ENCODE measurements at places on chromosomes 1 and 21.

DNA sequence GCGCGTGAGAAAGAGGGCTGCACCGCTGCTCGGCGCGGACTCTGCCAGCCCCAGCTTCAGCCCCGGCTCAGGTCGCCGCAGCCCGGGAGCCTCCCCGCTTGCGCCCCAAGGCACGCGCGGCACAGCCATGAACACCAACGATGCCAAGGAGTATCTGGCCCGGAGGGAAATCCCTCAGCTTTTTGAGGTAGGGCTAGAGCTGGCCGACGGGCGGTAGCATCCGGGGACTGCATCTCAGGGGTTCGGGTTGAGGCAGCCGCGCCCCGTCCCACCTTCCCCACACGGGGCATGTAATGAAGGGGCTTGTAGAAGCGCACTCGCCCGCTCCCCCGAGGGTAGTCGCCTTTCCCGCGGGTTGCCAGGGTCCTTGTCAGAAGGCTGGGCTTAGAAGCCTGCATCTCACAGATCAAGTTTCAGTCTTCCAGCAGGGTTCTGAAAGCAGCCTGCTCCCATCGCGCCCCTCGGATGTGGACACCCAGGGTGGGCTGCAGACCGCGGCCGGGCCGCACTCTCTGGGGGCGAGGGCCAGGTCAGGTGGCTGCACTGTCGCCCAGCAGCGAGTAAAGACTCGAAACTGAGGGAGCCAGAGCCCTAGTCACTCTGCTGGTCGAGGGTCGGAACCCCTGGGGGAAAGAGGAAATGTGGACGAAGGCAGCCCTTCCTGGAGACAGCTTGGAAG, 507 bp downstream of the AK5 start:
- DNase-seq = no peak

- DNase-seq = no peak
Measured at GRCh38 chr1:203031467-203031866, 5.2 kb downstream of the PPFIA4 start.

DNA sequence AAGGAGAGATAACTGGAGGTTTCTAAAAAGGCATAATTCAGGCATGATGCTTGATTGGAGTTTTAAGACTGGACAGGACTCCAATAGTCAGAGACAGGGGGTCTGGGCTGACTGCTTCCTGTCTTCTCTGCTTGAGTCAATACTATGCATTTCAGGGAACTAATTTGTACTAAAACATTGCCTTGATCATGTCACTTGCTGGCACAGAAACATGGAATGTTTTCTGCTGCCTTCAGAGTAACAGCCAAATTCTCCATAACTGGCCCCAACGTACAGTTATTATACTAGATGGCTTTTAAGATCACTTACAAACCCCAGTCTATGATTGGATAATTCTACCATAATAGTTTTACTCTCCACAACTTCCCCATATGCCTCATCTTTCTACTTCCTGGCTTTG, 247.0 kb downstream of the DNM3 start:
- DNase-seq = no peak

DNA sequence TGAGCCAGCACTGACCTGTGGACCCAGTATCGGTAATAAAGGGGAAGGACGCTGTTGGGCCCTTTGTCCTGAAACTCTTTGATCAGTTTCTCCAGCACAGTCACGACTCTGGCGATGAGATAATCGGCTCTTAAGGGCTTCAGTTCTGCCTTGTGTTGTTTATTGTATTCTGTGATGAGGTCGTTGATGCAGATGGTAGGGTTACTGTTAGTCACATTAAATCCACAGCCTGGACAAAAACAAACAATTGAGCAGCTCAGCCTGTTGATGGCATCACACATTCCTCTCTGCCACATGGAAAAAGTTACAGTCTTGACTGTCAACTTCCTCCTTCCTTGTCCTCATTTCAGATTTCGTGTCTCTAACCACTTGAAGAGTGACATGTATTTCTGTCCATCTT, 57.6 kb downstream of the SIM2 start:
- DNase-seq = no peak

DNA sequence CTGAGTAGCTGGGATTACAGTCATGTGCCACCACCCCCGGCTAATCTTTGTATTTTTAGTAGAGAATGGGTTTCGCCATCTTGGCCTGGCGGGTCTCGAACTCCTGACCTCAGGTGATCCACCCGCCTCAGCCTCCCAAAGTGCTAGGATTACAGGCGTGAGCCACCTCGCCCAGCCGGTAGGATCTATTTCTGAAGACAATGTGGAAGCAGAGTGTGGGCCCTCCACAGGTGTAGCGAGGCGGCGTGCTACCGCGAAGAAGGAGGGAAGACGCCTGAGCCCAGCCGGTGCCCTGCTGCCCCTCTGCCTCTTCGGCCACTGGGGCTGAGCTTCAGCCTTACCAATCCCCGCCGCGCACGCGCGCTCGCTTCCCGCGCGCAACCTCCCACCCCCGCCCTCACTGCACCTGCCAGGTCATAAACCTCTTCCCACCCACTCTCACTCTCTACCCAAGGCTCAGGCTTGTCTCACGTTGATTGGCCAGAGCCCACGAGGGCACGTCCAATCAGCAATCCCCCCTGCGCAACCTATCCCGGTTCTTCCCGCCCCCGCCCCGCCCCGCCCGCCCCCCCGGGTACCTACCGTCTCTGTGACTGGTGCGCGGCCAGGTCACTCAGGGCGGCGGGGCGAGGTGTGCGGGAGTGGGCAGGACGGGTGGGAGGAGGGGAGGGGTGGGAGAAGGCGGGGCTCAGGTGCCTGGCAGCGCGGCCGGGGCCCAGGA, 409 bp upstream of the HOOK1 start:
- DNase-seq = peak; percentile 68

GRCh38 chr1:2625311-2625710, 7.5 kb downstream of the MMEL1 start:
- DNase-seq = no peak

- no peak for DNase-seq
Measured at GRCh38 chr1:226255380-226255779, 31.9 kb downstream of the MIXL1 start.

DNA sequence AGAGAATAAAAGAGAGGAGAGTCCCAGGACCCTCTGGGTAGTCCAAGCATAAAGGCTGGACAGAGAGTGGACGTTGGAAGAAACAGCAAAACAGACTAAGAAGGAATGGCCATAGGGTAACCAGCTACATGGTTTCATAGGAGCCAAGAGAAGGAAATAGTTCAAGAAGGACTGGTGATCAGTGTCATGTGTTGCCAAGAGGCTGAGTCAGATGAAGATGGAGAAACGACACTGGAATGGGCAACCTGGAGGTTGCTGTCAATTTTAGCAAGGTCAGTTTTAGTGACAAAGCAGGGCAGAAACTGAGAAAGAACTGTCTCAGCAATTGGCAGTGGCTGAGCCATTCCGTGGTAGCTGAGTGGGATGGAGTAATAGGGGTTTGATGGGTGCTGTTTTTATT, 41.4 kb downstream of the HMGB4 start:
- DNase-seq = no peak

GRCh38 chr1:78254517-78254916, 208.8 kb downstream of the GIPC2 start:
- no peak for DNase-seq

DNA sequence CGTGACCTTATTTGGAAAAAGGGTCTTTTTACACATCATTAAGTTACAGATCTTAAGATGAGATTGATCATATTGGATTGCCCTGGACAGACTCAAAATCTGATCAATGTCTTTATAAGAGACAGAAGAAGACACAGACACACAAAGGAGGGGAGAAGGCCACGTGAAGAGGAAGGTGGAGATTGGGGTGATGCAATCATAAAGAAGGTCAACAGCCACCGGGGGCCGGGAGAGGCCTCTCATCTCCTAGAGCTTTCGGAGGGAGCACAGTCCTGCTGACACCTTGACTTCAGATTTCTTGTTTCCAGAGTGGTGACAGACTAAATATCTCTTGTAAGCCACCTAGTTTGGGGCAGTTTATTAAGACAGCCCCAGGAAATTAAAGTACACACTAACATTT, 204.6 kb upstream of the CSF3R start:
- DNase-seq = no peak

- DNase-seq = no peak
Measured at GRCh38 chr1:117166076-117166475, 44.5 kb upstream of the TRIM45 start.

DNA sequence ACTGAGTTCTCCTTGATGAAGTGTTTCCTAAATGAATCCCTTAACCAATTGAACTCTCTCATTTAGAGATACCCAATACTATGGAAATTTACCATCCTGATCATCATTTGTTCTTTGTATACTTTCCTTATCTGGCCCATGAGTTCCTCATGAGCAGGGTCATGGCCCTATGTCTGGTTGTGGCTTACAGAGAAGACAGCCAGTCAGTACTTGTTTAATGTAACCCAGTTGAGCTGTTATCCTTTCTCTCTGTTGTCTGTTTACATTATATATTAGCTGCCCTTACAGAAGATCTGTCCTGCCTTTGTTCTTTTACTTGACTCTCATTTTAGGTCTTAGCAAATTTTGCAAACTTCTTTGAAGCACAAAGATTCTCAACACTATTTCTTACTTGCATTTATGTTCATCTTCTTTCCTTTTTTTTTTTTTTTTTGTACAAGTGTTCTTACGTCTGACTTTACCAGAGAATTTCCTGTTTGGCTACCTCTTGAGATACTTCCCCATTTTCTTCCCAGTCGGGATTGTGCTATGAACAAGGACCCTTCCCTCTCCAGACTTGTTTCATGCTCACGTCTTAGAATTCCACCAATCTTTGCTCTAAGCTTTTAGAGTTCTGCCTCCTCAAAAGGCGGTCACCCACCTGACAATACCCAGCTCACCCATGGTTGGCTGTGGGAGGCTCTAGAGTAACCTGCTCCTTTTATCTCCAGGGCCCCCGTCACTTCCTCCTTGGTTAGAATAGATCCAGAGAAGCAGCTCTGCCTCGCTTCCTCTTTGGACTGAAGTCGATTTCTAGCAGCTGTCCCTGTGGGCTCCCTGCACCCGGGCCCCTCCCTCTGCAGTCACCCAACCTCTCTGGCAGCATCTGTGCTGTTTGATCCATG, 53.6 kb upstream of the RUNX1 start:
- no peak for DNase-seq

- no peak for DNase-seq
Measured at GRCh38 chr1:111006556-111006955, 42.8 kb upstream of the LRIF1 start.

- DNase-seq = no peak
Measured at GRCh38 chr1:7490576-7490975, 280.5 kb upstream of the VAMP3 start.

Data from esophagus squamous epithelium (tissue), 5 donors.